B cell (primary cell): ENCODE measurements at places on chromosomes 7 and 10. TPM values are rescaled to one million over a fixed set of nuclear protein-coding genes. Genes with fewer than 3 reads are reported as not detected.

The MYOZ1 gene
- total RNA-seq, result not detected in 2 replicates

DNA sequence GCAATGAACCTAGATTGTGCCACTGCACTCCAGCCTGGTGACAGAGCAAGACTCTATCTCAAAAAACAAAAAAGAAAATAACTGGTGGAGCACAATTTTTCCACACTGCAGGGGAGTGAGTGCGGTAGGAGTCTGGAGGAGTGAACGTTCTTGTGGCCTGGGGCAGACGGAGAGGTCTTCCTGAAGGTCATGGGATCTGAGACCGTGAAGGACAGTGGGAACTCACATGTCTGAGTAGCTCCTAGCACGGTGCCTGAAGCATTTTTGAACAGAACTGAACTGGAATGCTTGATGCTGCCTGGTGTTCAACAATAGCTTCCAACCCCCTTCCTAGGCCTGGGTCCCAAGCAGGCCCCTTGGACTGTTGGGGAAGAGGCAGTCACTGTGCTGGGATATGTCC, 84.3 kb upstream of the PODXL start:
- no peak for DNase-seq

The ENO4 gene
- total RNA-seq, result 0.37 and 0.46 TPM in 2 replicates

DNA sequence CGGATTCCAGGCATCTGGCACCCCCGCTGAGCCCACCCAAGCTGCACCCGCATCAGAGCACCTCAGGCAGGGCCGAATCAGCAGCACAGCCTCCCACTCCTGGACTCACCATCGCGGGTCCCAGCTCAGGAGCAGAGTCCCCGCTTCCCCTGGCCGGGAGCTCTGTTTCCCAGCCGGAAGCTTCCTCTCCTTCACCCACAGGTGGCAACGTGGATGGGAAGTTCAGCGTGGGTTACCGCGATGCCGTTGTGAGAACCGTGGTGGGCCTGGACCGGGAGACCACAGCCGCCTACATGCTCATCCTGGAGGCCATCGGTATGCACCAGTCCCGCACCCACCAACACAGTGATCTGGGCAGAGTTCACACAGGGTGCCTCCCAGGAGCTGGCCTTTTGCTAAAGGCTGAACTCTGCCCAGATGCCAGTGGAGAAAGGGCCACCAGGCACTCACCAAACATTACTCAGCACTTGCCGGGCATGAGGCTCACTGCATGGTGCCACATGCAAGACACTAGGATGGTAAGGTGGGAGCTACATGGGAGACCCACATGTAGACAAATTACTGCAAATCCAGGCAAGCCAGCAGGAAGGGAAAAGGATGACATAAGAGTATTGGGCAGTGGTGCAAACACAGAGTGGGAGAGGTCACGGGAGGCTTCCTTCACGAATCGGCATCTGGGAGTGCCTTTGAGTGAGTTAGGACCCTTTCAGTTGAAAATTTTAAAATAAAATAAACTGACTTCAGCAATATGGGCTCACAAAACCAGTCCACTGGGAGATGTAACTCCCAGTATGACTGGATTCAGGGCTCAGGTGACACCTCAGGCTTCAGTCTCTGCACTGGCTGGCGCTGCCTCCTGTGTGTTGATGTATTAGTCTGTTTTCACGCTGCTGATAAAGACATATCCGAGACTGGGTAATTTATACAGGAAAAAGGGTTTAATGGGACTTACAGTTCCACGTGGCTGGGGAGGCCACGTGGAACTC, 10.4 kb downstream of the C10orf105 start:
- no peak for DNase-seq

The AGAP5 gene
- 11.5 and 18.4 TPM in 2 replicates for total RNA-seq

GRCh38 chr10:44036425-44036824, 348.5 kb downstream of the CXCL12 start:
- no peak for DNase-seq

The BRI3 gene
- total RNA-seq, result 78.8 and 86.7 TPM in 2 replicates

The ELFN1 gene
- 0.07 and 0.12 TPM in 2 replicates for total RNA-seq

GRCh38 chr10:7659560-7659959, 7.2 kb downstream of the ITIH5 start:
- DNase-seq, result no peak

DNA sequence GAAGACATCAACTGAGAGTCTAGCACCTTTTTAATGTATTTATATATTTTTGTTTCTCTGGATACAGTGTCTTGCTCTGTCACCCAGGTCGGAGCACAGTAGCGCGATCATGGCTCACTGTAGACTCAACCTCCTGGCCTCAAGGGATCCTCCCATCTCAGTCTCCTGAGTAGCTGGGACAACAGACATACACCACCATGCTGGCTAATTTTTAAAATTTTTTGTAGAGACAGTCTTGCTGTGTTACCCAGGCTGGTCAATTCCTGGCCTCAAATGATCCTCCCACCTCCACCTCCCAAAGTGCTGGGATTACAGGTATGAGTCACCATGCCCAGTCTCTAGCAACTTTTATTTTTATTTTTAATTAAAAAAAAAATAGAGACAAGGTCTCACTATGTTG, 51.4 kb upstream of the ANLN start:
- DNase-seq, result no peak

DNA sequence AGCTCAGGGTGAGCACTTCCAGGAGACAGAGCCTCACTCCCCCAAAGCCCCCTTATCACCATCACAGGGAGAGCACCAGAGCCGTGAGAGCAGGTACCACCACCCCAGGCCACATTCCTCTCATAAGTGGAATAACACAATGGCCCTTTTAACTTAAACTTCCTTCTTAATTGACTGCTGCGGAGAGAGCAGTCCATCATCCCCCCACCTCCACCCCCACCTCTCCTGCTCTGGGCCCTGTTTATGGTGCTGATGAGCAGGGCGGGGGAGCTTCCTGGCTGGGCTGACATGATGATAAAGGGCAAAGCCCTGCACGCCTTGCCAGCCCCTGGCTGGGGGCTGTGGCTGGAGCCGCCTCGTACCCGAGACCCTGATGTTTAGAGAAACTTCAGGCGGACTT, 81.4 kb upstream of the PODXL start:
- DNase-seq, result no peak

DNA sequence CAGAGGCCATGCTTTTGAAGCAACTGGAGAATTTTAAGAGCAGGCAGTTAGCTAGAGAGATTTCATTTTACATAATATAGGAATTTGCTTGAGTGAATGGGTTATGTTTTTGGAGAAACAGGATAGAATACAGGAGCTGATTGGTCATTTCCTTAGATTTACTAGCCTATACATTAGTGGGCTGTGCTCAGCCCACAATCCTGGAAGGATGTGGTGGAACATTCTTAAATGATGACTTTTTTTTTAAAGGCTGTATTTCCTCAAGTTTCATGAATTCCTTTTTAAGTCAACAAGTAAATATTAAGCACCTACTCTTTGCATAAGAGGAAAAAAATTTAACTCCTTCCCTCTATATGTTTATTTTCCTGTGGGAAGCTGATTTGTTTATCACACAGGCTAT, 314.4 kb upstream of the BMPER start:
- DNase-seq, result no peak

- no peak for DNase-seq
Observed at GRCh38 chr10:128804411-128804810, 662.6 kb upstream of the MGMT start.

DNA sequence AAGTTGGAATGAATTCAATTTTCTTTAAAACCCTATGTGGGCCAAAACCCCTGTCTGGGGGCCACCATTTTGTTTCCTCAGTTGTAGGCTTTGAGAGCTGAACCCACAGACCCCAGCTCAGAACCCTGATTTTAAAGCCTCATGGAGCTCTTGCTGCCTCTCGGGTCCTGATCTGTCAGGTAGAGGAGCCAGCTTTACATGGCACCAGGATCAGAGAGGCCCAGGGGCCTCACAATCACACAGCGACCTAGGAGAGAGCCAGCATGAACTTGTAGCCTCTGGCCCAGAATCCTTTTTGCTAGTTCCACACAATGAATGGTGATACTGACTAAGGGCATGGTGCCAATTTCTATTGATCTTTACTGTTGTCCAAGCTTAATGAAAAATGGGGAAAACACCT, 84.3 kb upstream of the SORCS3 start:
- DNase-seq, result no peak

DNA sequence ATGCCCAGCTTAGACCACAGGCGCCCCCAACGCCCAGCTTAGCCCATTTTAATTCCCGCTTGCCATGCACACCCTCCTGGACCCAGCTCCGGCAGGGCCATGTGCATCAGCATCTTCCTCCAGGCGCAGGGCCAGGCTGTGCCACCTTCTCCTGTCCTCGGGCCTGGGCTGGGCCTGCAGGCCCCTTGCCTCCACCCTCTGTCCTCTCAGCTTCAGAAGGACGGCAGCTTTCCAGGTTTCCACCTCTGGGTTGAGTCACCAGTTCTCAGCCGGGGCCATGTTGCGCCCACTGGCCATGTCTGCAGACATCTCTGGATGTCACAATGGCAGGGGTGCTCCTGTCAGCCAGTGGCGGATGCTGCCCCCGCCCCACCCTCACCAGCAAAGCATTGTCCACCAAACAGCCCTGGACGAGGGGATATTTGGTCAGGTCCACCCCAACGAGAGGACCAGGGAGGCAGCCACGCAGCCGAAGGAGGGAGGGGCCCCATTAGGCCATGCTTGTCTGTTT, 59.1 kb upstream of the NKX6-2 start:
- DNase-seq, result no peak

The NET1 gene
- 6.4 and 7.6 TPM in 2 replicates for total RNA-seq

The SPDYE1 gene
- 0.10 TPM in 1 of 2 replicates, not detected in the other for total RNA-seq

The GIMAP8 gene
- 0.47 and 0.78 TPM in 2 replicates for total RNA-seq

The SPAM1 gene
- total RNA-seq, result not detected in 2 replicates

- no peak for DNase-seq
Observed at GRCh38 chr10:34477249-34477648, 337.8 kb downstream of the PARD3 start.

The GHITM gene
- 71.9 and 75.1 TPM in 2 replicates for total RNA-seq

DNA sequence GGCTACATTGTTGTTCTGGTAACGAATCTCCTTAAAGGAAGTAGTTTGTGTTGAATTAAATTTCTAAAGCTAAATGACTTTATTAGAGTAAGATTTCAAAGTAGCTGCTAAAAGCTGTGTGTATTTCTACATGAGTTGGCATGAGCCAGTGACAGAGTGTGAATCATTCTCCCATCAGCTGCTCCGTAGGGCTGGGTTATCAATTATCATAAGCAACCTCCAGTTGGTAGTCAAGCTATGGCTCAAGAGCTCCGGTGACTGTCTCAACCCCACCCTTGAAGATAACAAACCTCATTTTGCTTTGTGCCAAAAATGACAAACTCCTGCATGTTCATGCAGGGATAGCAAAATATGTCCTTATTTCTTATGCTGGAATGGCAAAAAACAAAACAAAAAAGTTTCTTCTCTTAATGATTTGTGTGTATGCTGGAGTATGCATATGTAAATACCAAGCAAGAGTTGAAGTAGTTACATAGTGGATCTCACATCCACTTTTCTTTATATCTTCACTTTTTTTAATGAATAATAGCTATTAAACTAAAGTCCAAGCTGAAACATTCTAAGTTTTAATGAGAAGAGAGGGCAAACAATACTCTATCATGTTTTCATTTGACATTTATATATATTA, 249.4 kb downstream of the CACNA2D1 start:
- no peak for DNase-seq

- no peak for DNase-seq
Observed at GRCh38 chr7:452226-452751, 67.4 kb downstream of the PDGFA start.

GRCh38 chr7:51229106-51229537, 87.5 kb downstream of the COBL start:
- DNase-seq, result no peak

GRCh38 chr7:70595755-70596597, 536.0 kb upstream of the GALNT17 start:
- peak; percentile 18 for DNase-seq

GRCh38 chr10:53700278-53700677, 927.7 kb upstream of the MBL2 start:
- no peak for DNase-seq

DNA sequence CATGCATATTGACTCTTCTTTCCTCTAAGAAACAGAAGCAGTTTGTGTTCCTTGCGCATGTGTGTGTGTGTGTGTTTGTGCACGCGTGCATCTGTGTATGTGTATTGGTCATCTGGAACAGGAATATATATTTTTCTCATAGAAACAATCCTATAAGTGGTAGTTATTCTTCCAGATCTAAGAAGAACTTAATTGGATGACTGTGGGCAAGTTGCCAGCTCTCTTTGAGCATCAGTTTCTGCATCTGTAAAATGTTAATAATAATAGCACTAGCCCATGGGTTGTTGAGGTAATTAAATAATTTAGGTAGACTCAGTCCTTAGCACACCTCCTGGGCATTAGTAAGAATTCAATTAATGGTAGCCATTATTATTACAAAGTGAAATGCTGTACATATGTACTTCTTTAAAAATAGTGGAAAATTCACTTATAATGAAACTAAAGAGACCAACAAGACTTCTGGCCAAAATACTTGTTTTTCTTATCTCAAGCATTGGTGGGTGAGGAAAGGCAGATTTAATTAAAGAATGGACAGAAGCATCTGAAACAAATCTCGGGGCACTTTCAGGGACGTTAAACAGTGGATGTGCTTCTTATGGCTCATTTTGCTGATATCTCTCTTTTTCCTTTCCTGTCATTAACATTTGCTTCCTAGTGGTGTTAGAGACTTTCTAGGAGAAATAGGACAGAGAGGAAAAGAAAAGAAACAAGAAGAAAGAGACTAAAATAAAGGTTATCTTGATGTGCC, 124.9 kb upstream of the HABP2 start:
- DNase-seq, result no peak

- DNase-seq, result peak; percentile 53
Observed at GRCh38 chr10:13074563-13075451, 25.2 kb upstream of the OPTN start.

The HOXA9 gene
- not detected in 2 replicates for total RNA-seq

DNA sequence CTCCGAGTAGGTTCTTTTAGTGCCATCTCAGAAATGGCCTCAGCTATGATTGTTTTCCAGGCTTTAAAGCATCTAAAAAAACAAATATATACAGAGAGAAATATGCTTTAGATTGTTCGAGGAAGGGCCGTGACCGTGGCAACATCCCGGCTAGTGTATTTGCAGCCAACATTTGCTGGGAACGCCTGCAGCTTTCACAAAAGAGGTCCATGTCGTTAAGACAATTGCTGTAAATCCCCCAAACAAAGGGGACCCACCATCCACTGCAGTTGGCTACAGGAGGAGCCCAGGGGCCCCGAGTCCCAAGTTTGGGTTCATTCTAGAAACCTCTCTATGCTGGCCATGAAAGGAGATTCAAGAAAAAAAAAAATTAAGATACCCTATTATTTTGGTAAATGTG, 152.8 kb upstream of the TCF7L2 start:
- DNase-seq, result no peak

GRCh38 chr7:135558337-135558767, 635 bp downstream of the NUP205 start:
- DNase-seq, result peak; percentile 83

DNA sequence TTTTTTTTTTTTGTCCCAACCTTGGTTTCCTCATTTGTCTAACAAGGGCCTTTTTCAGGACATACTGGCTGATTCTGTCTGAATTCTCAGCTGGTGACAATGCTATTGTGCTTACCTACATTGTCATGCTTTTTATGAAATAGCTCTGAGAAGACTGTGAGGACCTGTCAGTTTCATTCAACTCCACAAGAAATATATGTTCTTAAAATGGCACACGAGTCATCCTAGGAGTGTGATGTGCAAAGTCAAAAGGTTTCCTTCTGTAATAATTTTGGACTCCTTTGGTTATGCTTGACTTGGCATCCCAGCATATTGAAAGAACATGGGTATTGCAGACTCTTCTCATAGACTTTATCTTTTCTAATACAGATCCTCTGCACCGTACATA, 316.0 kb downstream of the GFRA1 start:
- DNase-seq, result no peak

- DNase-seq, result no peak
Observed at GRCh38 chr10:15324611-15325010, 46.5 kb downstream of the FAM171A1 start.

The ARHGAP19 gene
- total RNA-seq, result 21.7 and 22.5 TPM in 2 replicates

The SLC26A4 gene
- 0.05 and 0.29 TPM in 2 replicates for total RNA-seq
